Left renal cortex interstitium (tissue), 4 donors: ENCODE measurements at places on chromosomes 3 and 15. TPM values are rescaled to one million over a fixed set of nuclear protein-coding genes. Genes with fewer than 3 reads are reported as not detected.

The LYZL4 gene
- polyA plus RNA-seq = not detected

The COL6A6 gene
- polyA plus RNA-seq = 1.6 TPM

The PEX5L gene
- 0.54 TPM for polyA plus RNA-seq

The DNAH12 gene
- 0.89 TPM for polyA plus RNA-seq

The CCRL2 gene
- 0.89 TPM for polyA plus RNA-seq

The OR5K2 gene
- polyA plus RNA-seq = not detected

The RAB43 gene
- 8.5 TPM for polyA plus RNA-seq

The TEX55 gene
- not detected for polyA plus RNA-seq

The ANKRD28 gene
- polyA plus RNA-seq = 35.0 TPM

The PRICKLE2 gene
- polyA plus RNA-seq = 16.5 TPM

The SPSB4 gene
- polyA plus RNA-seq = 16.5 TPM

The CHRNA3 gene
- 0.86 TPM for polyA plus RNA-seq

The CCDC9B gene
- polyA plus RNA-seq = 9.6 TPM

- peak; percentile 77 for DNase-seq
These were observed 218 bp upstream of the MAPKAPK3 start for GRCh38 chr3:50616770-50617095.

DNA sequence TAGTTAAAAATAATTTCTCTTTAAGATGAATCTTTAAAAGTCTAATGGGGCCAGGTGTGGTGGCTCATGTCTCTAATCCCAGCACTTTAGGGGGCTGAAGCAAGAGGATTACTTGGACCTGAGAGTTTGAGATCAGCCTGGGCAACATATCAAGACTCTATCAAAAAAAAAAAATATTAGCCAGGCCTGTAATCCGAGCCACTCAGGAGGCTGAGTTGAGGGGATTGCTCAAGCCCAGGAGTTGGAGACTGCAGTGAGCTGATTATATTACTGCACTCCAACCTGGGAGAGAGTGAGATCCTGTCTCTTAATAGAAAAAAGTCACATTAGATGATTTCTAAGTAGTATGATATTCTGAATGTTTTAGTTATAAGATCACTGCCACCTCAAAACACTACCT, 322.0 kb upstream of the MANF start:
- DNase-seq = no peak

- no peak for DNase-seq
These were observed 101.5 kb upstream of the CRBN start for GRCh38 chr3:3281024-3281423.

DNA sequence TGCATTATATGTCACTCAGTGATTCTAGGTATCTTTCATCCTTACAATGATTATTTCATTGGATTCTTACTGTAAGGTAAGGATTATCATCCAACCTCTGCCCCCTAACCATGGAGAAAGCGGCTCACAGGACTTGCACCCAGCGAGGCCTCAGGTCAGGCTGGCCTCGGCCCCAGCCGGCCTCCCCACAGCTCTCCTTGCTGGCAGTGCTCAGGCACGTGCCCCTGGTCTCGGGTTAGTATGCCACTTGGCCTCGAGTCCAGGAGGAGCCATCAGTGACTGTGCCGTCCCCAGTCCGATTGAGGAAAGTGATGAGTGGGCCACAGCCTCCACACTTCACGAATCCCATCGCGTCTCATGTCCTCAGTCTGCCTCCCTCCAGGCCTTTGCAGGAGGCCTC, 35.7 kb upstream of the GABRG3 start:
- DNase-seq = no peak

- no peak for DNase-seq
These were observed 103.2 kb upstream of the ST8SIA2 start for GRCh38 chr15:92290359-92290992.

DNA sequence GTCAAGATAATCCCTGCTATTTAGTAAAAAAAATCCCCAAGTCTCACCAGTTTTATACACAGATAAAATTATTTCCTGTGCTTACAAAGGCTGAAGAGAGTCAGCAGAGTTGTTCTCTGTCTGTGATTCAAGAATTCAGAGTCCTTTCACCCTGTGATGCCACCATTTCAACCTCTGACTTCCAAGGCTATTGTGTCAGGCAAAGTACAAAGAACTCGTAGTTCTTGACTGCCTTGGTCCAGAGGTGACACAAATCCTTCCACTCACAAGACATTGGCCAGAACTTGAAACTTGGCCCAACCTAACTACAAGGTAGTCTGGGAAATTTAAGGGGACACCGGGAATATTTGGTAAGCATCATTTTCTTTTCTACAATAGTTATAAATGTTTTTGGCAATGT, 34.9 kb upstream of the CMC1 start:
- DNase-seq = no peak

- DNase-seq = peak; percentile 22
These were observed 57.6 kb upstream of the SLC6A11 start for GRCh38 chr3:10758304-10759037.

DNA sequence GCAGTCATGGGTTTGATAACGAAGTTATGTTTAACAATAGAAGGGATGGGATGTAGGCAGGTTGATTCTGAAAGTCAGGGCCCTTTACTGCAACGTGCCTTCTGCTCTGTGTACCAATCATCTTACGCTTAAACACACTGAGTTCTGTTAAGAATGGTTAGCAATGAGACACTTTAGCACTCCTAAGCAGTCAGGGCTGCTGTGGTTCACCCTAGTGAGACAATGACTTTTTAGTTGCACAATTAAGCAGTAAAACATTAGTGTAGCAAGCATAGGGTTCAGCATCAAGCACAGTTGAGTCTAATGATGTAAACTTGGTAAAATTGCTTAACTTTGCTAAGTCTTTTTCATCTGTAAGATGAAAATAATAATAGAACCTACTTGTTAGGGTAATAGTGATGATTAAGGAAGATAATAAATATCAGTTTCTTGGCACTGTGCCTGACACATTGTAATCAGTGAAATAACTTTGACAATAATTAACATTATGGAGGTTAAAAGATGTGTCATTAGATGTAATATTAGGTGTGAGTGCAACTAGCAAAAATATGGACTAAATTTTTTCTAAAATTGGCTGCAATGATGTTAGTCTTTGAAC, 484.2 kb upstream of the THBS1 start:
- DNase-seq = no peak

DNA sequence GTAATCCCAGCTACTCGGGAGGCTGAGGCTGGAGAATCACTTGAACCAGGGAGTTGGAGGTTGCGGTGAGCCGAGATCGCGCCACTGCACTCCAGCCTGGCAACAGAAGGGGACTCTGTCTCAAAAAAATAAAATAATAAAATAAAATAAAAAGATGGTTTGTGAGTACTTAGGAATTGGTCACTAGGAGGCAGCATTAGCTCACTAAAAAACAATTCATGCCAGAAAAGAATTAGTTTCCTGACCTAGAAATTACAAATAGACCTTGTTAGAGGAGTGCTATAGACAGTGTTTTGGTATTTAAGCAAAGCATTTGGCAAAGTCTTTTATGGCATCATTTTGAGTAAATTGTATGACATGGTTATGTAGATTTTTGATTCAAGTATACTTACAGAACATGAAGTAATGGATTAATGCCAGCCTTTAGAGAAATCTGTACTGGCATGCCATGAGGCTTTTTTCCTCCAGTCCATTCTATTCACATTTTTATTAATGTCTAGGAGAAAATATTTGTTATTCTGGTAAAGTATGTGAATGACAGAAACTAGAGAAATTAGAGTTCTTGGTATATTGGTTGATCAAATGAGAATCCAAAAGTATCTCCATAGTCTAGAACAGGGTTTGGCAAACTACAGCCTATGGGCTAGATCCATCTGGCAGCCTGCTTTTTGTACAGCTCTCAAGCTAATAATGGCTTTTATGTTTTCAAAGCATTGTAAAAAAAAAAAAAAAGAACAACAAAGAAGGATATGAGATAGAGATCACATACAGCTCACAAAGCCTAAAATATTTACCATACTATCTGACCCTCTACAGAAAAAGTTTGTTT, 81.6 kb downstream of the LRRC49 start:
- no peak for DNase-seq

DNA sequence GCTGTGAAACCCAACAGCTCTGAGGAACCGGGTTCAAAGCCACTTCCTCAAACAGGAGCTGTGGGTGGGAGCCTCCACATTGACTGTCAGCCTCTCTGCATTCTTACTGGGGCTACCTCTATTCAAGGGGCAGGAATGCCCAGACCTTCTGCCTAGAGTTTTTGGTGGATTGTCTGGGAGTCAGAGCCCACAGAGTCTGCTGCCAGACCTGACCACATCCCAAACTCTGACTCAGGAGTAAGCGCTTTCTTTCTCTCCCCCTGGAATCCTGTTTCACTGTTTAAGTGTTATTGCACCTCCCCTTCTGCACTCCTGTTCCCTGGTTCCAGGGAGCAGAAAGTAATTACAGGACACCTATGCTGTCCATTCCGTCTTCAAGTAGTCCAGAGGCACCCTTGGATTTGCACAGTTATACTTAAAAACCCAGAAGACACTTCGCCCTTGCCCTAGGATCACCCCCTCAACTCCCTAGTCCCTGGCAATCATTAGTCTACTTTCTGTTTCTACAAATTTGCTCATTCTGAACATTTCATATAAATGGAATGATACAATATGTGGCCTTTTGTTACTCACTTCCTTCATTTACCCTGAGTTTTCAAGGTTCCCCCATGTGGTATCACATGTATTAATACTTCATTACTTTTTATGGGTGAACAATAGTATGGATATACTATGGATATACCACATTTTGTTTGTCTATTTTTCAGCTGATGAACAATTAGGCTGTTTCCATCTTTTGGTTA, 37.9 kb upstream of the TJP1 start:
- no peak for DNase-seq

DNA sequence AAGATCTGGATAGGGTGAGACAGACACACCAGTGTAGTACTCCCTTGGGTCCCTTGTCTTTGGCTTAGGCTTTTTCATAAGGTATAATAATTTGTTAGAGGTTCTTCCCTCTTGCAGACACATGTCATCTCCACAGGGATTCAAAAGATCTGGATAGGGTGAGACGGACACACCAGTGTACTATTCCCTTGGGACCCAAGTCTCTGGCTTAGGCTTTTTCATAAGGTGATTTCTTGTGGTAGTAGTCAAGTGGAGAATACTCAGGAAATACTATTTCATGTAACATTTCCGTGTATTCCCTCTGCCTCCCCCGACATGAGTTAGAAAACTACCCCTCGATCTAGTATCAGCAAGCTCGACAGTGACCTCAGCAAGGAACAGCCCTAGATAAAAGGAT, 954 bp upstream of the MAPKBP1 start:
- DNase-seq = no peak

- DNase-seq = no peak
These were observed 81.5 kb downstream of the TJP1 start for GRCh38 chr15:29740692-29741311.

DNA sequence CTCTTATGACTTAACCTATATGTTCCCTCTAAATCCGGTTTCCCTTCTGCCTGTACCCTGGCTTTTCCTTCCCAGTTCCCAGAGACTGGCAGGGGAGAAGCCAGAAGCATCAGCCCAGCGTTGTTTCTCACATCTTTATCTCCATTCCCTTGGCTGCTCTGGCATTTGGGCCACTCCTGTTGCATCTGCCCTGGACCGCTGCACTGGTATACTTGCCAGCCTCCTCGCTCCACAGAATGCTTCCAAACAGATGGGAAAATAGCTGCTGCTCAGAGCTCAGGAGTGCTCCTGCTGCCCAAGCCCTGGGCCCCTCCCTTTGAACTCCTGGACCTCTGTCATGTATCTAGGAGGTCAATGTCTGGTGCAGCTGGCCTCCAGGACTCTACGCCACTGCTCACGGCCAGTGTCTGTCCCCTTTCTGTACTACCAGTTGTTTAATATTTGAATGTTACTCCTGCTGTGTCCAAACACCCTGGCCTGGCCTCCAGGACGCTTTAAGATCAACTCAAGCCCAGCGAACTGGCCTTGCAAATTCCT, 6.8 kb downstream of the SPINT1 start:
- DNase-seq = no peak

GRCh38 chr3:194675081-194675640, 3.2 kb upstream of the LSG1 start:
- no peak for DNase-seq

DNA sequence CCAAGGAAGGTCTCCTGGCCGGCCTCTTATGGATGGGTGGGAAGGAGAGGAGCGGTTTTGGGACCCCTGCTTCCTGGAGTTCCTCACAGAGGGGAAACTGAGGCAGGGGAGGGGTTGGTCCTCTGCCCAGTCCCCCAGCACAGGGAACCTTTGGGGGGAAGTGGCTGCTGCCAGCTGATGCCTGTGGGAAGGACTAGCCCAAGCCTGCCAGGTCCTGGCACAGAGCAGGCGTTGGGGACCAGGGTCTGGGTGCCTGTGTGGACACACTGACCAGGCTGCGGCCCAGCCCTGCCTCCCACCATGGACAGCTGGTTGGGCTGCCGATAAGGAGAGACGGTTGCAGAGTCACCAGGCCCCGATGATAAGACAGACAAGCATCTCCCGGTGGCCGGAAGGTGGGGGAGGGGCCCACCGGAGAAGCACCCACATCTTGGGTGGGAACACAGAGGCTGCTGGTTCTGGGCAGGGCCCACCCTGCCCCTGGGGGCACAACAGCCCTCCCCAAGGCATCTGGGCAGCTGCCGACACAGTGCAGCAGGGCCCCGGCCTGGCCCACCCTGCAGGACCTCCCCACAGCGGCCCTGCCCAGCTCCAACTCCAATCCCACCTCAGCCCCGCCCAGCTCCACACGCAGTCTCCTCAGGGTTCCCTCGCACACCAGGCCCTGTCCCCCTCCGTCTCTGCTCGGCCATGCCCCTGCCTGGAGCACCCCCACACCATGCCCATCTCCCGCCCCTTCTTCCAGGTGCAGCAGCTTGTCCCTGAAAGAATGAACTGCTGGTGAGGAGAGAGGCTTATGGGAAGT, 50.7 kb downstream of the DNAJB8 start:
- DNase-seq = no peak

DNA sequence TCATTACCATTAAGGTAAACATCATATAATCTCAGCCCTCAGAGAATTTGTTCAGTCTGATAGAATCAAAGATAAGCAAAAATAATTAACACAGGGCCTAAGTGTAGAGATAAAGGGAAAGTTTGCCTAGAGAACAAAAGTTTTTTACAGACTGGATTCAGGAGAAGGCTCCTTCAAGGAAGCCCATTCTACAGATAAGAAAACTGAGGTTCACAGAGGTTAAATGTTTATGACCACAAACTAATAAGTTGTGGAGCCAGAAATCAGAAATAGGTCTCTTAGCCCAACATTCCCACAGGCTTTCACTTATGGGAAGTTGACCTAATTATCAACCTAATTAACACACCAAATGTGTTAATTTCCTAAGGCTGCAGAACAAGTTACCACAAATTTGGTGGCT, 110.7 kb downstream of the ZMAT3 start:
- DNase-seq = no peak

- DNase-seq = no peak
These were observed 199.6 kb downstream of the SHOX2 start for GRCh38 chr3:157906627-157907026.

- no peak for DNase-seq
These were observed 41.6 kb downstream of the ACAN start for GRCh38 chr15:88844749-88845386.

- DNase-seq = no peak
These were observed 50.1 kb upstream of the LEKR1 start for GRCh38 chr3:156776031-156776430.
